ENCODE measurements at places on chromosomes 13 and 19.

DNA sequence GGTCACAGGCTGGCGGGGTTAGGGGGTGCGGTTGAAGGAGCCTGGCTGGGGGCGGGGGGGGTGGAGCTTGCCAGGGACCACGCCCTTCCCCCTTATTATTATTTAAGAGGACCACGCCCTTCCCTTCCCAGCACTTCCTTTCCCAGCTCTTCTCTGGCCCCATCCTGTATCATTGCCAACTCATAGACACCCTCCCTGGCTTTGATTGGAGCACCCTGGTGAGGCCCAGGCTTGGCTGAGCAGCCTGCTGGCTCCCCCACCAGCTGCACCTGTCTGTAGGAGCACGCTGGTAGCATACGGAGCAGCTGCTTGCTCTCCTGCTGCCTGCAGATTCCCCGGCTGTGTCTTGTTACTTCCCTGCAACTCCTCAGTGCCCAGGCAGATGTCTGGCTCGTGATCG, 62.5 kb upstream of the PDX1 start:
- no peak for DNase-seq

- DNase-seq: peak; percentile 86
Observed at GRCh38 chr19:46349311-46349993, 2.6 kb downstream of the PPP5C start.

DNA sequence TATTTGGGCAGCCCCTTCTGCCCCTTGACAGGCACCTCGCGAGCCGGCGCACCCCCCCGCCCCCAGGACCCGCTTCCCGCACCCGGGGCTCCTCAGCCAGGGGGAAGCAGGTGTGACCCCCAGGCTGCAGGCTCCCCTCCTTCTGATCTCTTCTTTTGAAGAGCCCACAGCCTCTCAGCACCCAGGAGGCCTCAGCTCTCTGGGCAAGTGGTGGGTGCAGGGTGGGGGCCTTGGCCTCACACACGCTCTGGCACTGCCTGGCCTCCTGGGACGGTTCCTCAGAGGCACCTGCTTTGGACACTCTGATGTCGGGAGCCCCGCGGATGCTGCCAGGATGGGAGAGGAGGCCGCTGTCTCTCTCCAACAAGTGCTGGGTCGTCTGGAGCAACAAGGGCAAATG, 1.5 kb upstream of the C13orf46 start:
- DNase-seq: no peak

DNA sequence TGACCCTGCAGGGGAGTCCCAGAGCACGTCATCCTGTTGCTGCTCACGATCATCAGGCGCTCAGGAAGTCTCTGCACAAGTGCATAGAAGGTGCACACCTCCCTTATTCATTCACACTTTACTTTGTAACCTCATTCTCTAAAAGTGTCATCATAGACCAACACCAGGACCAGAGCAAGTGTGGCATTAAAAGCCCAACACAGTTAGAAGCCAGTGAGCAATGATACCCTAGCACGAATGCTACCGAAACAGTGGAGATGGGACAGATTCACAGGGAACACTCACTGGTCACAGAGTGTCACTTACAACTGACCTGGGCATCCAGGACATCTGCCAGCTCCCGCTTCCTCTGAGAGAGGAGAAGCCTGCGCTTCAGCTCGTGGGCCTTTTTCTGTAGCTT, 17.0 kb downstream of the HAUS8 start:
- no peak for DNase-seq

- DNase-seq: peak; percentile 91
Observed at GRCh38 chr19:49676136-49676783, 811 bp upstream of the PRMT1 start.

- peak; percentile 57 for DNase-seq
Observed at GRCh38 chr13:24228852-24229458, 68.4 kb downstream of the SPATA13 start.

GRCh38 chr13:75123428-75123827, 358.5 kb downstream of the TBC1D4 start:
- DNase-seq: no peak

DNA sequence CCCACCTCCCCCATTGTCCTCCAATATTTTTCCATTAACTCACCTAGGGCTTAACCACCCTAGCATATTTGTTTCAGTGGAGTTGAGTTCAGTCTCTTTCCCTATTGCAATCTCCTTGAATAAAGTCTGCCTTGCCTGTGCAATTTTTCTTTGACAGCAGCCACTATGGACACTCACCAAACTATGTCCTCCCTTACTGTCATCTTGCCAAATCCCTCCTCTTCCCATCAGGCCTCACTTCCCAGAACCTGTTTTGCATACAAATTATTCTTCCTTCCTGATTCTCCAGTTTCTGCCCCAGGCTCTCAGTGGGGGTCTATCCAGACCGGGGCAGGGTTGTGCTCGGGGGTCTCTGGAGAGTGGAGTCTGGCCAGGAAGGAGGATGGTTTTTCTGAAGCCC, 2.2 kb upstream of the LYPD5 start:
- no peak for DNase-seq

GRCh38 chr19:38267761-38268483, 3.5 kb downstream of the SPINT2 start:
- no peak for DNase-seq

DNA sequence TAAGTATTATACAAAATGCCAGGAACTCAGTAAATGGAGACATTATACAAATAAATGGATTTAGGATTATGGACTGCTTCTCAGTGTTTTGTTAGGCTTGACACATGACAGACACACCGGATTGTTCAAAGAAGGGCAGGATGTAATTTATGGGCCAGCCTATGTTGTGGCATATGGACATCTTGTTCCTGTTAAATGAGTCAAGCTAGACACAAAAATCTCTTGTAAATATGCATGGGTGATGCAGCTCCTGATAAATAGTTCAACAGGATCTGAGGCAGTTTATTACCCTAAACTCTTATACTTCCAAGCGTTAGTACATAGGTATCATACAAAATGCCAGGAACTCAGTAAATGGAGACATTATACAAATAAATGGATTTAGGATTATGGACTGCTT, 502.3 kb downstream of the TBC1D4 start:
- no peak for DNase-seq

- DNase-seq: no peak
Observed at GRCh38 chr13:74755065-74755464, 620.9 kb upstream of the KLF12 start.

DNA sequence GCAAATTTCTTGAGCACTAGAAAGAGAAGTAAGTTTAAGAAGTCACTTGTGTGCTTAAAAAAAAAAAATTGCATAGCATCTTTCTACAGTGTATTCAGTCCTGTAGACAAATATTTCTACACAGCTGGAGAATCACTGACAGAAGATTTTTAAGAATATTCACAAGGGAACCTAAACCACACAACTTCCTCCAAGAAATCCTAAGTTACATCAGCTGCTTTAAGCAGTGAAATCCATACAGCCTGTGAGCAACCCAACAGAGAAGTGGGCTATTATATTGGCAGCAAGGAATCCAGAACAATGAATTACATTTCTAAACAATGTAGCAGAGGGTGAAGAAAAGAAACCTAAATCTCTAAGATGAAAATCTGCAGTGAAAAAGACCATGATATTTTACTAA, 1.5 kb downstream of the DOCK9 start:
- DNase-seq: no peak

DNA sequence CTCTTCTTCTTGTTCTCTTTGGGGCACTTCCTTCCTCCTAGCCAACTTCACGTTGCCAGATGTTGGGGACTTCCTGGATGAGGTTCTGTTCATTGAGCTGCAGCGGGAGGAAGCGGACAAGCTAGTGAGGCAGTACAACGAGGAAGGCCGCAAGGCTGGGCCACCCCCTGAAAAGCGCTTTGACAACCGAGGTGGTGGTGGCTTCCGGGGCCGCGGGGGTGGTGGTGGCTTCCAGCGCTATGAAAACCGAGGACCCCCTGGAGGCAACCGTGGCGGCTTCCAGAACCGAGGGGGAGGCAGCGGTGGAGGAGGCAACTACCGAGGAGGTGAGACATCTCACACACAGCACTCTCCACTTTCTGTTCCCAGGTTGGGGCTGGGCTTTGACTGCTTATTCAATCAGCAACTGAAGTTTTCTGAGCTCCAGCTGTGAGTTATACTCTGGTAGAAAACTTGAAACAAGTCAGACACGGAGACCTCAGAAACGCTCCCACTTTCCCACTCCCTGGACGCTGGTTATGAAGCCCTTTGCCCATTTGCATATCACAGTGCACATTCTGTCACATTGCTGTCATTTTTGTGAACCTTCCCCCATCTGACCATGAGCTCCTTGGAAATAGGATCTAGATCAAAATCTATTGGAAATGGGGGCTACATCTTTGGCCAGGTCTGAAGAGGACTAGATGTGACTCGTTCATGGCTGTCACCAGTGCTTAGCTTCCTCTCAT, 7.2 kb upstream of the CCDC97 start:
- DNase-seq: no peak

DNA sequence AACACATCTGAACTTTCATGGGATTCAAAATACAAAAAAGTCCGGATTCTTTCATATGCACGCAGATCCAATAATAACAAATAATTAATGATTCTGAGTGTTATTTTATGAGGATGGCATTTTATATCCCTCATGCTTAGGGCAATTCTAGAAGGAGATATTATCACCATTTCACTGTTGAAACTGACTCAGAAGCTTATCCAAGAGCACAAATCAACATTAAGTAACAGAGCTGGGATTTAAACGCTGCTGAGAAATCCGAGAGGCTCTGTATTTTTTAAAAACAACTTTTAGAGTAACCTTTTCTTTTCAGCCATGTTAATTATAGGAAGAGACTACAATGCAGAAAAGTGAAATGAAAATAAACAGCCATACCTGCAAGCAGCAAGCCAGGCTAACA, 30.3 kb downstream of the ATP7B start:
- no peak for DNase-seq

GRCh38 chr19:49613374-49613773, 22.4 kb downstream of the PRR12 start:
- DNase-seq: no peak

DNA sequence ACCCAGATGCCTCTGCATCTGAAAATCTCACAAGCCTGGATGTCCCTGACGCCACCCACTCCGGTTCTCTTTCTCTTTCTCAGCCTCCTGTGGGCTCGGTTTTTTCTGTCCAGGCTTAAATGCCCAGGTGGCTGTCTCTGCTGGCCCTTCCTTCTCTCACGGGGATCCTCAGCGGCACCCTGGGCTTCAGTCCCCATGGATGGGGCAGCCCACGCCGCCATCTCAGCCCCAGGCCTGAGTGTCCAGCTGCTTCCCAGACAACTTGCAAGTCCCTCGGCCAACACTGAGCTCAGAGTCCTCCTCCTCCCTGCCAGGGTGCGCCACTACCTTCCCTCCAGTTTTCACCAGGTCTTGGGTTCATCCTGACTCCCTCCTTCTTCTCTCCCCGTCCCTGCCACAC, 6.4 kb downstream of the FBN3 start:
- DNase-seq: peak; percentile 37

DNA sequence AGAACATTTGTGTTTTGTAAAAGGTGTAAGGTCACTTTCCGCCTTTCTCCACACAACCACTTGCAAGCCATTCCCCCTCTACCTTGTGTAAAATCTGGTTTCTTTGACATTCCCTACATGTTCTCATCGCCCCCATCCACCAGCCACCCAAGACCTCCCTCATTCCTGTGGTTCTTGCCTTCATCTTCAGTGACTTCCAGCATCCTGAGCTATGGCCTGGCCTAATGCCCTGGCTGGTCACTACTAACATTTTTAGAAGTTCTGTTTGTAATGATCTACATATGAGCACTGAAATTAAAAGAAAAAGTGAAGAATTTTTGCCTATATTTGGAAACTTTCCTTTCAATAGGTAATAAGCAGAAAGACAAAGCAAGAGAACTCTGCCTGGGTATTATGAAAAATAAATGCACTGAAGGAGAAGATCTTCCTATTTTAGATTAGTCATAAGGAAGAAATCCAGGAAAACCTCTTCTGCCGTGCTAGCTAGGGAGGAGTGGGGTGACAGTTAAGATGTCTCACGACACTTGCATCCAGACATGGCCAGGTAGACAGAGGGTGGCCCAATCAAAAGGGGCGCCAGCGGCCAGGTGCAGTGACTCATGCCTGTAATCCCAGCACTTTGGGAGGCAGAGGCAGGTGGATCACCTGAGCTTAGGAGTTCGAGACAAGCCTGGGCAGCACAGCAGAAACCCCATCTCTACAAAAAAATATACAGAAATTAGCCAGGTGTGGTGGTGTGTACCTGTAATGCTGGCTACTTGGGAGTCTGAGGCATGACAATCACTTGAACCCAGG, 28.1 kb upstream of the MPHOSPH8 start:
- no peak for DNase-seq

DNA sequence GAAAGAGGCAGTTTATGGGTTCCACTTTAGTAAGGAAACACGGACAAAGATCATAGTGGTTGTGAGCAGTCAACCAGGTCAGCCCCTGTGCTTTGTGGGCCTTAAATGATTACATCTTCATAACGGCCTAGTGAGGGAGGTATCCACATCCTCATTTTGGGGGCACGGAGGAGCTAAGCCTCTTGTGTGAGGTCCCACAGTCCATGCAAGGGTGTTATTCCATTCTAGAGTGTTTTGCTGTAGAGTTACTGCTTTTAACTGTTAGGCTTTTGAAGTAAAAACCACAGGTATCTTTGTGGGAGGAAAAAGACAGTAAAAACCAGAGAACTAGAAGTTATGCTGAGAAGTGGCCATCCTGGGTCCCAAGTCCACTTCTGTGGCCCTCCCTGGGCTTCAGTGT, 4.0 kb downstream of the NOP53 start:
- DNase-seq: no peak

- DNase-seq: no peak
Observed at GRCh38 chr13:79030513-79030912, 371.6 kb upstream of the OBI1 start.

- no peak for DNase-seq
Observed at GRCh38 chr13:81498969-81499368, 1158.0 kb upstream of the SPRY2 start.

DNA sequence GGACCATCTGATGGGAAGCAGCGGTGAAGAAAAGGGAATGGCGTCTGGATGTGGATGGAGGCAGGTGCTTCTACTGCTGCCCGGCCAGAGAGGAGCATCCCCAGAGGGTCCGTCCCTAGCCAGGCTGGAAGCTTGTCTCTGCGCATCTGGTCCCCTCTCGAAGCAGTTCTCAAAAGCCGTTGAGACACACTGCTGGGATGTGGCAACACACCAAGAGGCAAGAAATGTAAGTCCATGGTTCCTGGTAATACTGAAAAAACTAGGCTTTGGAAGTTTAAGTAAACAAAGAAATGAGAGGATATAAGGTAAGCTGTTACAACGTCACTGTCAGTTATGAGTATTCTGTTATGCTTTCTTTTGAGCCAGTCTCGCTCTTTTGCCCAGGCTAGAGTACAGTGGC, 15.1 kb upstream of the FFAR2 start:
- DNase-seq: no peak

DNA sequence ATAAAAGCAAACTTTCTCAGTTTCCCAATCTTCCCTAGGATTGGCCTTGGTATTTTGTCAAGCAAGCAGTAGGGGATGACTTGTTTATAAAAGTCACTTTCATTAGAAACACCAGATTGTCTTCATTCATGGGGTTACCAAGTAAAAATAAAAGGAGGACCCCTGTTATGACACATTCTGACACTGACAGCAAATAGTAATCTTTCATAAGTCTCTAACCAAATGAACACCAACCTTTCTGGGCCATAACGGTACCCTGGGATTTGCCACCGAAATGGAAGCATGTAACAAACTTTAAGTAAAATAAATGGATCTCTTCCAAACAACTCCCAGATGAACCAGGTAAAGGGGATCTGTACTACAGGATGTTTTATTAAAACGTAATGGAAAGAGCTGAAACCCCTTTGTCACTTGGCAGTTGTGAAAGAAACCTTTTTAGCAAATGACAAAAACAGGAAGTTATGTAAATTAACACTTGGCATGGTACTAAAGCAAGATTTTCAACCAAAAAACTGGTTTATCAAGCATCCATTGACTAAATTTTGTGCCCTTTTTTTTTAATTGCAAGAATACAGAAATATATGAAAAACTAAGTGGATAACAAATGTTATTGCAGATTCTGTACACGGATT, 335.6 kb downstream of the RBM26 start:
- DNase-seq: no peak

Measured in RPMI8226 (cell line).